Astrocyte (in vitro differentiated cells and primary cell): ENCODE measurements at places on chromosomes 7 and 10.

- DNase-seq = peak; percentile 26
Observed at GRCh38 chr10:3222068-3222467, 49.5 kb upstream of the PITRM1 start.

GRCh38 chr10:128476845-128477244 lies 350.6 kb upstream of the MKI67 start:
- DNase-seq = no peak

DNA sequence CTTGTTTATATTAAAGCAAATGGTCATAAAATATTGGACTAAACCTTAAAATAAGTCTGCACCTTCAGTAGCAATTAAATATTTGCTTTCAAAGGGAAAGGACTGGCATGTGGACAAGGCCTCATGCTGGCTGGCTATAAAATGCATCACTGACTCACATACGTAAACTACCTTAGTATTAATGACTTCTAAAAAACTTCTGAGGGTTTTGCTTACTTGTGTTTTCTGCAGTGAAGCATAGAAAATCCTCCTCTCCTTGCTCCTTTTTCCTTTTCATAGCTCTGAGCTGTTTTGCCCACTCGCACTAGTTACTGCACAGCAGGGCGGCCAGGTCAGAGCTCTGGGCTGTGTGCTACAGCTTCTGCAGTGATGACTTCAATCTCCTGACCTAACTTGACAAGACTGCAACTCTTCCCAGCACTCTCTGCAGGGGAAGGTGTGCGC lies 82.3 kb downstream of the CUL2 start:
- peak; percentile 35 for DNase-seq

DNA sequence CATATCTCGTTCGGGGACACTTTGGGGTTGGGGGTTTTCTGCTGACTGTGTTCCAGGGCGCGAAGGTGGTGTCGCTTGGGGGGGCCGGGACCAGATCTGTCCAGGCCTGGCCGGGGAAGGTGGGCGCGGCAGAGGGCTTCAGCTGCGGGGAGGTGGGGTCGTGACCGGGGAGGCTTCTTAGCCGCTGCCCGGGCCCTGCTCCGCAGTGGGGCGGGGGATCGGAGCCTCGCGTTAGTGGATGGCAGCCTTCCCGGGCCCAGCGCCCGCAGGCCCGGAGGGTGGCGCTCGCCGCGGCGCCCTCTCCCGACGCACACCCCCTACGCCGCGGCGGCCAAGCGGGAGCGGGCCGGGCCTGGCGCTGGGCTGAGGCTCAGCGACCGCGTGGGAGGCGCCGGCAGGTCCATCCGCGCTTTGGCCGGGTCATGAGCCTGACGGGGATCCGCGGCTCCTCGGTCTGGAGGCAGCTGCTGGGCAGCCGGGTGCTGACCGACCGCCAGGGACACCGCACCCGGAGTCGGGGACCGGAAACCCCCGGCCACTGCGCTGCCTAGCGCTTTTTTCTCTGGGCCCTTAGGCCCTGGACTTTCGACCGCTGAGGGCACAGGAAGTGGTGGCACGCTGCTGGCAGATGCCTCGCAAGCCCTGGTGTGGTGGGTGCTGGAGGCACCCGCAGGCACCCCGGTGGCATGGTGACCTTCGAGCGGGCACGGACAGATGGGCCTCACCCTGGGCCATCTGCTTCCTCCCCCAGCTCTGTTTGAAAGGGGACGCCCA lies 1.2 kb downstream of the AGAP3 start:
- peak; percentile 34 for DNase-seq

- DNase-seq = peak; percentile 79
Observed at GRCh38 chr7:41007351-41007751, 695.5 kb downstream of the INHBA start.

GRCh38 chr7:111846898-111847297 lies 284.6 kb upstream of the IMMP2L start:
- DNase-seq = no peak

- DNase-seq = no peak
Observed at GRCh38 chr10:64332551-64332950, 811.4 kb downstream of the REEP3 start.

DNA sequence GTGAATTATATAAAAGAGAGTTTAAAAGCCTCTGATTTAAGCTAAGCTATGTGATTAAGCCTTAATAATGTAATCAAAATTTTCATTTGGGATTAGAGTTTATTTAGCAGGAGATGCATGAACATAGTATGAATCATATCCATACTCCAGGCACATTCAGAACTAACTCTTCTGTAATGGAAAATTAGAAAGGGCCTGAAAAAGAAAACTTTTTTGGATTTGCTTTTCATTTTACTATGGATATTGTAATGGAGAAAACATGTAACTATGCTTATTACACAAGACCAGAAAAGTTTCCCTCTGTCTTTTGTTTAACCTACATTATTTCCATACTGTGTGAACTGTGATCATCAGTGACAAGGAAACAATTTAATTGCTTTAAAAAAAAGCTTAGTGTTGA lies 22.0 kb downstream of the TES start:
- peak; percentile 41 for DNase-seq

DNA sequence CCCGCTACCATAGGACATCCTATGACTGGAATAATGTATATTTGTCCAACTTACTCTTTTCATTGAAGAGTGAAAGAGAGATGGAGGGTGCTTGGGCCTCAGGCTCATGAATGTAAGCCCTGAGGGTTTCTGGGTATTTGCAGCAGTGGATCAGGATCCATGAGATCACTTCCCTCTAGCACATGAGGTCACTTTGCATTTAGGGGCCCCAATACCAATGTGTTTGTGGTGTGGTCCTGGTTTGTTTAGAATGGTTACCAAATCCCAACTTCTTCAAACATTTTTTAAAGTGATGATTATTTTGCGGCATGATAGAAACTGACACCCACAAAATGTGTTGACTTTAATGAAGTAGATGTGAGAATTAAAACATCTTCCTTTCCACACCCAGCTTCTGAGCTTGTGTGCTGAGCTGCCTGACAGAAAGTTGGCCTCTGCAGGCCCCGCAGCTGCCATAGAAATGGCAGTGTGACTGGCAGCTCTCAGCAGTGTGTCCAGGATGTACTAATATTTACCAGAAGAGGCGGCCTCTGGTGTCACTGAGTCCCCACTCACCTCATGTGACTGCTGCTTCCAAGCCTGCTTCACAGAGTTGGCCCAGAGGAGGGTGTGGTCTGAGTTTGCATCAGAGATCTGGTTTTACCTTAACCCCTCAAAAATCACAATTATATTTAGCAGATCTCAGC lies 447.6 kb upstream of the NPVF start:
- no peak for DNase-seq

GRCh38 chr7:137860542-137860941 lies 13.8 kb upstream of the DGKI start:
- DNase-seq = no peak

- no peak for DNase-seq
Observed at GRCh38 chr10:71679425-71679824, 40.2 kb downstream of the C10orf105 start.

DNA sequence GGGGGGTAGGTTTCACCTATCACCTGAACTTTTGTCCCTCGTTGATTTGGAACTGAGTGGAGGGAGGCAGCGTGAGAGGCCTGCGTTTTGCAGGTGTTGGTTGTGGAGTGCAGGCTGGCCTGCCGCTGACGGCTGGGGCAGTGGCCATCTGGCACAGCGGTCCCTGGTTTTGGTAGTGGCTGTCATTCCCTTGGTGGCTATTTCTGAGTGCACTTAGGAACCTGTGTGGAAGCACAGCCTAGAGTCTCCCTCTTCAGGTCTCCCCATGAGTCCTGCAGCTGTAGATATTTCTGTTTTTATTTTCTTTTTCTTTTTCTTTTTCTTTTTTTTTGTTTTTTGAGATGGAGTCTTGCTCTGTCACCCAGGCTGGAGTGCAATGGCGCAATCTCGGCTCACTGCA lies 129.2 kb downstream of the CUL2 start:
- DNase-seq = no peak

DNA sequence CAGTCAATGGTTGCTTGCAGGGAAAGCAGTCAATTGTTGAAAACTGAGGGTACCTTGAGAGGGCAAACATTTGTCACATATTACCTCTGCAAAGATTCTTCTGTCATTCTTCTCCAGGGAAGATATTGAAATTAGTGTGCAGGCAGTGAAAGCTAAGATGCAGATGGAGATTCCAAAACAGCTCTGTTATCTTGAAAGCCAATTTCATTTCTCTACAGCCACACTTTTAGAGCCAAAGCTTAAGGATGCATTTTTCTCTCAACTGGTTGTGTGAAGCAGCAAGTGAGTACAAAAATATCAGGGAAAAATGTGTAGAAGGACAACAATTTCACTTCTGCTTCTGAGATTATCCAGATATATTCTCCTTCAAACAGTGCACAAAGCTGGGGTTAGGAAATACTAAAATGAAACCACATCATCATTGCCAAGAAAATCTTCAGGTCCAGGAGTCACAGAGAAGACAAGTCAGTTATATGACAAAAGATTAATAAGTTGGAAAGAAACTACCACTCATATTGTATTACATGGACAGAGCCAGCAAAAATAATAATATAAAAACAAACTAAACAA lies 16.3 kb downstream of the SGMS1 start:
- DNase-seq = no peak

DNA sequence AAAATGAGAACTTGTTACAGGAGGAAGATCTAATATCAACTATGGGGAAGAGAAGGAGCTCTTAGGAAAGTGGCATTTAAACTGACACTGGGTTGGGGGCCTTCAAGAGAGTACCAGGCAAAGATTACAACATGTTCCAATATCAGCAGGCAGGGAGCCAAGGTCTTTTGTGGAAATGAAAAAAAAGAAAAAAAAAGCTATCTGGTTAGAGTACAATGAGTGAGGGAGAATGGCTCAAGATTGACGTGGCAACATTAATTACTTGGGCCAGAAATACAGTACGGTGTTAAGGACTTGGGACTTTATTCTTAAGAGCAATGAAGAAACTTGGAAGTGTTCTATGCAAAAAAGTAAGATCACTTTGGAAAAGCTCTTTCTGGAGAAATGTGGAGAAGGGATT lies 132.3 kb upstream of the CDK1 start:
- no peak for DNase-seq
